Small intestine (tissue), 16 donors: ENCODE measurements at places on chromosomes 2 and 18.
A peak's percentile ranks its signal among the peaks of the same experiment; 100 is the strongest.

DNA sequence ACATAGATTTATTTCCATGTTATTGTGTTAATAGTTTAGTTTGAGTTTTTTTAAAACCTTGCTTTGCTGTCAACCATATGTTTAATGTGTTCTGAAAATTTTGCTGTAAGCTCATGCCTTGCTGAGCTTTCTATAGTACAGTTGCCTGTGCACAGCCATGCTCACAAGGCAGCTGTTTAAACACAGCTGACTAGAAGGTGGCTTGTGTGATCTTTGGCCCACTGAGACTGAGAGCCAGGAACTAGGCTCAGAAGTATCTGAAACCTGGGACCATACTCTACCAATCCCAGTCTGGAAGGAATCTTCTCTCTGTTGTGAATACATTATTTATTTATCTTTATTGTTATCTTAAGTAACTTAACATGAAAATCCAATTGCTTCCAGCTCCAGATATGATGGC is 350.5 kb downstream of the KIAA1328 start:
- H3K27ac ChIP-seq, result no peak overlapping the region
- no peak overlapping the region for H3K4me3 ChIP-seq
- H3K4me1 ChIP-seq, result no peaks in the 10 kb centered on the region
- H3K36me3 ChIP-seq, result no peaks in the 10 kb centered on the region
- DNase-seq, result peak; percentile 39

GRCh38 chr18:59769129-59769865 is 72.1 kb upstream of the CCBE1 start:
- no peaks in the 10 kb centered on the region for H3K27me3 ChIP-seq
- H3K4me1 ChIP-seq, result no peaks in the 10 kb centered on the region
- no peak for DNase-seq

DNA sequence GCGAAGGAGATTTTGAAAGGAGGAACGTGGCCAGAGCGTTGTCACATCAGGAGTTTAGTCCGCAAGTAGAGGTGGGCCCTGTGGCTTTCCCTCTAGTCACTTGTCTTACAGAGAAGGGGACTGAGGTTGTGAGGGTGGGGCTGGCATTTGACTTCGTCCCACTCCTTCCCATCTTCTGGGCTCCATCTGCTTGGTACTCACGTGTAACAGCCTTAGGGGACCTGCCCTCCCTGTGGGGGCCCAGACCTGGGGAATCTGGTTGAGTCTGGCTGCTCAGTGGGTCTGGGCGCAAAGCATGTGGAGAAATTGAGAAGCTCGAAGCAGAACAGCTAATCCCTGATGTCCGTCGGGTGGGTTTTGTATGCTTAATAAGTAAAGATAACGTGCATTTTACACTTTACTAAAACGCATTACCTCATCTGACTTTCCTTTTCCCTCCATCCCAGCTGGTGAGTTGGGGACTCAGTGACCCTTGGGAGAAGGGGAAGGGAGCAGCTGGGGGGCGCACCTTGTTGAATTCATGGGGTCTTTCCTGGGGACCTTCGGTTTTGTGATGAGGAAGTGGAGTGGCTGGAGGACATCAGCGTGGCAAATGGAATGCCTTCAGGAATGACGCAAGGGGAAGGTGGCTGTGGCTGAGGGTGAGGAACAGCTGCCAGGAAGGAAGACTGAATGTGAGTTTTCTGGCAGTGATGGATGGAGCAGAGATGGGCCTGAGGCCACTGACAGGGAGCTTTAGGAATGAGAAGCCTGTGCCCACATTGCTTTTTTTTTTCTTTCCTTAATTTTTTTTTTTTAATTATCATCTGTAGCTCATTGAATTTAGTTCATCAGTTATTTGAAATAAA is 44.8 kb downstream of the ASAP2 start:
- H3K4me1 ChIP-seq, result peaks cover 9% of the 10 kb centered on the region
- no peaks in the 10 kb centered on the region for H3K36me3 ChIP-seq
- no peak overlapping the region for H3K4me3 ChIP-seq

DNA sequence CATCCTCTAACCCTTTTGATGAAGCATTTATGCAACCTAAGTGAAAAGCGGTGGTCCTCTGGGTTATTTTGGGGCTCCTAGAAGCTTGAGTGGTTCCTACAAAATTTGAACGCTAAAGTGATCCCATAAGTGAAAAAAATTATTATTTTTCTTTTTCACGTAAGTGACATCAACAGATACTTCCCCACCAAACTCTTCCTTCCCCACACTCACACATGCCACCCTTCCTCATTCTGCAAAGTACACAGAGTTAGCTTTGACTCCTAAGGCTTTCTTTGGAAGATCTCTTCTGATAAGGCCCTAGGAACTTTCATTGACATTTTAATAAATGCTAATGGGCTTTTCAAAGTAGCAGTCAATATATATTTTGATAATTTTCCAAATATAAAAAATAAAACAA is 109.7 kb downstream of the DOCK10 start:
- no peaks in the 10 kb centered on the region for H3K27me3 ChIP-seq
- H3K4me1 ChIP-seq, result peaks cover 5% of the 10 kb centered on the region
- DNase-seq, result no peak
- peaks cover 3% of the 10 kb centered on the region for H3K36me3 ChIP-seq

GRCh38 chr2:148162871-148163270 is 142.0 kb downstream of the MBD5 start:
- no peaks in the 10 kb centered on the region for H3K4me1 ChIP-seq
- no peaks in the 10 kb centered on the region for H3K27me3 ChIP-seq
- H3K4me3 ChIP-seq, result no peak overlapping the region
- DNase-seq, result no peak
- no peaks in the 10 kb centered on the region for H3K36me3 ChIP-seq
